ENCODE measurements at places on chromosomes 7 and 10.

DNA sequence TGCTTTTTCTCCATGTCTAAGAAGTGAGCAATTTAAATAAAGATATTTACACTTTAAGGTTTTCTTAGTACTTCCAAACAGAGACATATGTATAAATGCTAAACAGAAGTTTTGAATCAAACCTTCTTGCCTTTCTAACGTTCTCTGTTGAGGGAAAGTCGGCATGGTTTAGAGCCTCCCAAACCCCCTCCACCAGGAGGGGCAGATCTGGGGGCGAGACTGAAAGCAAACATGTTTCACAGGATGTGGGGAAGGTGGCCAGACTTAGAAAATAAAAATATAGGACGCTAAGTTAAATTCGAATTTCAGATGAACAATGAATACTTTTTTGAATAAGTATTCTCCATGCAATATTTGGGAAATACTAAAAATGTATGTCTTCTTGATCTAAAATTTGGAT lies 208.3 kb upstream of the SHH start:
- DNase-seq = no peak

DNA sequence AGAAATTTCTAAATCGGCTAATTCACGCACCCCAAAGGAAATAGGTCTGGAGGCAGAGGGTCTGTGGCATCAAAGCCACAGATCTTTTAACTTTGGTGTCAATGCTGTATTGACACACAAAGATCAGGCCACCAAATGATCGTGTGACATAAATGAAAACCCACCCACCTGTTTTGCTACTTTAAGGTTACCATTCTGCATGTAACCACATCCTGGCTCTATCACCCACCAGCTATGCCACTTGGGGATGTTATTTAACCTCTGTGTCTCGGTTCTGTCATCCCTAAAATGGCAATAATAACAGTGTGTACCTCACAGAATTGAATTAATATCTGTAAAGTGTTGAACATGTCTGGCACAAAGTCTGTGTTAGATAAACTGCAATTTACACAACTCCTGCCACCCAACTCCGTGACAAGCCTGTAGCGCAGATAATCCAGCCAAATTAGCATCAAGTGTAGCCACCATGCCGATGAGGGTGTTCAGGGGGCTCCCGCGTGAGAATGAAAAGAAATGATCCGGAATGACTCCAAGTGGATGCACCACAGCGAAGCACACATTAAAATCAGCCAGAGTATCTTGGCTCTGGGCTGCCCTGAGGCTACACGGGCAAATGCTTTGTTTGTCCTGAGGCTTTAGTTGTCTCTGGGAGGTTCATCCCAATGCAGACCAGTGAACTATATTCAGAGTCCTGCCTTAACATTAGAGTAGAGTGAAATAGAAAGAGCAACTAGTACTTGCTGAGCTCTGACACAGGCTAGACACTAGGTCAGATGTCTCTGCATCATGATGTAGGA lies 158.4 kb upstream of the NEBL start:
- no peak for DNase-seq

DNA sequence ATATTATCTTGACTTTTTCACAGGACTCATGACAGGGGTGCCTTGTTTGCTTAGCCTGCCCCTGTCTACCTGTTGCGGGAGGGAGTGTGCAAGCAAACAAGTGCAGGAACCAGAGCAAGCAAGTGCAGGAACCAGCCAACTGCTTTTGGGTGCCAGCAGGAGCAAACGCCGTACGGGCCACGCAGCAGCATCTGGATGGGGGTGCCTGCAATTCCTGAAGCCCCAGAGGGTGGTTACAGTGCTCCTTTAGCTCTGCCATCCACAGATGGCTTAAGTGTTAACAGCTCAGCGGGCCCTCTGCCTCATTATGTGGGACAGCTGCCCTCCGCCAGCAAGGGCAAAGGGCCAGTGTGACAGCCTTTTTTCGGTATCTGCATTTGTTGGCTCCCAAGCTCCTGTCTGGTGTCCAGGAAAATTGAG lies 83.5 kb downstream of the MICU1 start:
- DNase-seq = no peak

DNA sequence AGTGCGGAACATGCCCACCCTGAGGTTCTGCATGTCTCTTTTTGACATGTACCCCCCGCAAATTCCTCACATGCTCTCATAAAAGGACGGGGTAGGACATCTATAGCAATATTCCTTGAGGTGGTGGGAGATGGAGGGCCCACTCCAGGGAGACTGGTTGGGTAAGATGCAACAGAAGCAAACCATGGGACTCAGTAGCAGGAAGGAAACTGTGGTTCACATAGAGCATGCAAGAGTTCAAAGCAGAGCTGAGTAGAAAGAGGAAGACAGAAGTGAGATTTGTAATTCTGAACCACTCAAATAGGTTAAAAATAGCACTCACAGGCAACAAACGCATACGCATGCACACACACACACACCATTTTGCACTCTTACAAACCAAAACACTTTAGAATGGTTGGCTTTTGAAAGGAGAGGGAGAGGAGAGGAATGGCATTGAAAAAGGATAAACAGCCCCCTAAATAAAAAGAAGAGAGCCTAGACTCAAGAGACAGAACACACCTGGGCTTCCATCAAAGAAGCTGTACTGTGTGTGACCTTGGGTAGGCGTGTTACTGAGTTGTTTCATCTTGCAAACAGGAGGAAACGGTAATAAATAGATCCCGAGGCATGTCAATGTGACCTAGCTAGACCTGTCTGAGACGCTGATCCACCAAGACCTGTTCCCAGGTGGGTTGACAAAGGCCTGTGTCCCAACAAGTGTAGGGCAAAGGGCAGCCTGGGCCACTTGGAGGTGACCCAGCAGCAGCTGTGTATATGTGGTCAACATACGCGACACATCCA lies 77.6 kb upstream of the LRRC4 start:
- DNase-seq = no peak

GRCh38 chr7:116836048-116836447 lies 26.3 kb upstream of the CAPZA2 start:
- no peak for DNase-seq

DNA sequence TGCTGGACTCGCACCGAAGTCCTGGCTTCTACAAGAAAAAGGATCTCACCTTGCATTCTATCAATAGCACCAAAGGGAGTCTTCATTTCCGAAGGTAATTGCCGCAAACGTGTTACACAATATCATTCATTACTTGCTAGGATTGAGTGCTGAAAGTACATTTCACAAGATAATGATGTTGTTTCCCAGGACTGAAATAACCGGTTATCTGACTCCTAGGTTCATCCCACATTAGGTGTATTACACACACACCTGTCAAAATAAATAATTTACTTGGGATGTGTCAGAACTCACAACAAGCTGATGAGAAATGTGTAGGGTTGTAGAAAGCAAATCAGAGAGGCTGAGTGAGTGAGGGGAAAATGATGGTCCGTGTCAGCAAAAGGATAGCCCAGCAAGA lies 219.4 kb upstream of the RHOBTB1 start:
- no peak for DNase-seq

- no peak for DNase-seq
These were observed 111.9 kb downstream of the RELN start for GRCh38 chr7:103877565-103877964.

DNA sequence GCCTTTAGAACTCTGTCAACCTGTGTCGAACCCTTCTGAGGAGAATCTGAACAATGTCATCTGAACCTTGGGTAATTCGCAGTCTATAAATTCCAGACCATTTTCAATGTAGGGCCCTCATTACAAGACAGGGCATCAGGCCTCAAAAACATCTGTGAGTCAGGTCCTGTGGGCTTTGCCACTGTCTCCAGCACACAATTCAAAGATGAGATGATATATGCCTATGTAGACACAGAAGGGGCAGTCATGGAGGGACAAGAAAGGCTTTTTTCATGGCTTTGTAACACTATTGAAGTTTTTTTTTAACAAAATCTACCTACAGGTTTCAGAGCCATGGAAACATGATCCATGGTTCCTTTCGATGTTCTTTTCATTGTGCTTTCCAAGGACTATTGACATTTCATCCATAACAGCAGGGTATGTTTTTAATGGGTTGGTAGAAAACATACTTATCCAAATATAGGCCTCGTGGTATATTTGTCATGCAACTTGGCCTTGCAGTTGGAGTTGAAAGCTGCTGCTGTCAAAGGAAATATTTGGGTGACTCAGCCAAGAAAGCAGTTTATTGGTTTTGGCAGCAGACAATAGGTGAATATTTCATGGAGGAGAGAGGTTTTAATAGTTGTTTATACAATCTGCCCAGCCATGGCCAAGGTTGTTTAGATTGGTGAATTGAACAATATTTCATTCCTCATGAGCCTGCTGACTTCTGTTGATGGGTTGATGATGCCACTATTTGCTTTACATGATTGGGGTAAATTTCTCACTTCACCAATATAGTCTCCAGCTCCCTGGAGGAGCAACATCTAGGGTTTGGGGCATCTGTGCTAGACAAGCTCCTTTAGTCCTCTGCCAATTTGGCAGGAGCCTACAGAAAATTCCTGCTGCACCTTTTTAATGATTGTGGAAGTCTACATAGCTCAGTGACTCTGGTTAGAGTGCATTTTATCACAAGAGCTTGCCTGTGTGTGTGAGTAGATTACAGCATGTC lies 158.4 kb upstream of the TMEM72 start:
- no peak for DNase-seq

Measured in activated T-cell treated with anti-CD3 and anti-CD28 coated beads for 48 hours (primary cell).